ENCODE measurements at places on chromosomes 2 and 18.
A peak's percentile ranks its signal among the peaks of the same experiment; 100 is the strongest.

- DNase-seq = no peak
Observed at GRCh38 chr18:55402731-55403405, 185.1 kb downstream of the TCF4 start.

DNA sequence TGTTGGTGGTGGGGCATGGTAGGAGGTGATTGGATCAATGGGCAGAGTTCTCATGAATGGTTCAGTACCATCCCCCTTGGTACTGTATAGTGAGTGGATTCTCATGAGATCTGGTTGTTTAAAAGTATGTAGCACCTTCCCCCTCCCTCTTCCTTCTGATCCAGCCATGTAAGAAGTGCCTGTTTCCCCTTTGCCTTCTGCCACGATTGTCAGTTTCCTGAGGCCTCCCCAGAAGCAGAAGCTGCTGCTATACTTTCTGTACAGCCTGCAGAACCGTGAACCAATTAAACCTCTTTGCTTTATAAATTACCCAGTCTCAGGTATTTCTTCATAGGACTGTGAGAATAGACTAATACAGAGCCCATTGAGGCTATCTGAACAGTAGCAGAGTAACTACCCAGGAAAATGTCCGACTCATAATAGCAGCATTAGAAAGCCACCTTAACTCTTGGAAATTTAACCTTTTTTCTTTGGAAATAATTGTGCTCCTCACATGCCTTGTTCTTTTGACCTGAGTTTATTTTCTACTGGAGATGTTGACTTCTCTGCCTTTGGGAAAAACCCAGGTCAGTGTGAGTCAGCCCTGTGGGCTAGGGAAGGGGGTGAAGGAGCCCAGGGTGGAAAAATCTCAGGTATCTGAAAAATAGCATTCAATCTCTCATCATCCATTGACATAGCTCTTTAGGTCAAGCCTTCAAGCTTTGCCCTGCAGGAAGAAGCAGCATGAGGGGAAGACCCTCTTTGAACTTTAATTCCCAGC lies 18.1 kb downstream of the CYP1B1 start:
- peak; percentile 43 for DNase-seq

DNA sequence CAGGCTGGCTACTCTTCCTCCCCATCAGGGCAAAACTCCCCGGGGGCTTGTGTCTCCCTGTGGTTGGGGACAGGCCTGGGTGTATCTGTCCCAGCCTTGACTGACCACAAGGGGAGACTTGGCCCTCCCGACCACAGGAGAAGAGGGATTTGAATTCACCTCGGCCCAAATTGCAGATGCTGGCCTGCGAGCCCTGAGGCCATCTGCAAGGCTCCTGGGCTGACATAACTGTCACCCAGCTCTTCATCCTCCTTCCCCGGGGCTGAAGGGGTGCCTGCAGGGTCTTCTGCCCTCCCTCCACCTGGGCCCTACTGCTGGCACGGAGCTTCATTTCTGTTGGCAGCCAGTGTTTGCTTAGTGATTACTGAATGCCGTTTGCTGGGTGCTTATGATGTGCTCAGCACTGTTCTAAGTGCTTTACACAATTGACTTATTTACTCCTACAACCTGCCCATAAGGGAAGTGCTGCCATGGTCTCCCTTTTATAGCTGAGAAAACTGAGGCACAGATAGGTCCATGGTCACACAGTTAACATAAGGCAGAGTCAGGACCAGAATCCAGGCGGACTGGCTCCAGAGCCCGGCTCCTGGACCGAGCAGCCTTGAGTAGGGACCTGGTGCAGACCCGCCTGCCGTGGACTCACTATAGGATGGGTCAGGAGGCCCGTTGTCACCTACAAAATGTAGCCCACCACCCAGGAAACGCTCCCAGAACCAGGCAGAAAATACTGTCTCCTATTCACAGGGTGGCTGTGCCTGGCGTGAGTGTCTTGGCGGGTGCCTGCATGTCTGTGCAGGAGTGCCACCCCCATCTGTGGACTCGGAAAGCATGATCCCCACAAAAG lies 18.9 kb downstream of the STEAP3 start:
- DNase-seq = no peak

GRCh38 chr2:192029089-192029488 lies 165.6 kb downstream of the TMEFF2 start:
- no peak for DNase-seq

- DNase-seq = no peak
Observed at GRCh38 chr18:27685807-27686412, 491.0 kb downstream of the CDH2 start.

- DNase-seq = peak; percentile 89
Observed at GRCh38 chr2:152506843-152507242, 171.9 kb downstream of the FMNL2 start.

DNA sequence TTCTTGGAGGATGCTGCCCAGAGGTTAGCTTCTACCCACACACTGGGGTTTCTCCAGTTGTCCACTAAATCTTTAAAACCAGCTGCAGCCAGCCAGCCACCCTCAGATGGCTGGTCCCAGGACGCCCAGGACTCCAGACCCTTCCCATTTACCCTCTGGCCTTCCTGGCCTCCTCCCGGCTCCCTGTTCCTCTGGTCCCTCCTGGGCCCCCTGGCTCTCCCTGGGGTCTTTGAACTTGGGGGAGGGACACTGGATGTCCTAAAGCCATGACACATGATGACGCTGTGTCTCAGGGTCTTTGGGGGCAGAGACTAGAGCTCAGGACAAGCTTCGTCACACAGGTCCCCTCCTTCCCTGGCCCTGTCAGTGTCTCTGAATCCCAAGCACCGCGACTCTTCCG lies 201.1 kb upstream of the HDAC4 start:
- DNase-seq = no peak

DNA sequence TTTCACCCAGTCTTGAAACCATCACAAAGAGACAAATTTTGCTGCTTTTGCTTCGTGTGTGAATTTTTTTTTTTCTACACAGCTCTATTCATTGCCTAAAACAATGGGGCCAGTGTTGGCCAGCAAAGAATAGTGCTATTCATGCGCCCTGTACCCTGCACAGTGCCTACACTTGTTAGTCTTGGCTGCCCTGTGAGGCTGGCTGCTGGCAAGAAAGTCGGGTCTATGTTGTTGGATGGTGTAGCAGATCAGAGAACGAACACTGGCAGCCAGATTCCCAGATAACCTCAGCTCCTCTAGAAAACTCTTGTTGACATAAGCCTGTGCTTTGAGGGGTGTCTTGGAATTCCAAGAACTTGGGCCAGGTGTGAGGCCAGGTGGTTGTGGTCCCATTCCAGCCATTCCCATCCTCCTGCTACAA lies 455.7 kb upstream of the TCF4 start:
- no peak for DNase-seq

DNA sequence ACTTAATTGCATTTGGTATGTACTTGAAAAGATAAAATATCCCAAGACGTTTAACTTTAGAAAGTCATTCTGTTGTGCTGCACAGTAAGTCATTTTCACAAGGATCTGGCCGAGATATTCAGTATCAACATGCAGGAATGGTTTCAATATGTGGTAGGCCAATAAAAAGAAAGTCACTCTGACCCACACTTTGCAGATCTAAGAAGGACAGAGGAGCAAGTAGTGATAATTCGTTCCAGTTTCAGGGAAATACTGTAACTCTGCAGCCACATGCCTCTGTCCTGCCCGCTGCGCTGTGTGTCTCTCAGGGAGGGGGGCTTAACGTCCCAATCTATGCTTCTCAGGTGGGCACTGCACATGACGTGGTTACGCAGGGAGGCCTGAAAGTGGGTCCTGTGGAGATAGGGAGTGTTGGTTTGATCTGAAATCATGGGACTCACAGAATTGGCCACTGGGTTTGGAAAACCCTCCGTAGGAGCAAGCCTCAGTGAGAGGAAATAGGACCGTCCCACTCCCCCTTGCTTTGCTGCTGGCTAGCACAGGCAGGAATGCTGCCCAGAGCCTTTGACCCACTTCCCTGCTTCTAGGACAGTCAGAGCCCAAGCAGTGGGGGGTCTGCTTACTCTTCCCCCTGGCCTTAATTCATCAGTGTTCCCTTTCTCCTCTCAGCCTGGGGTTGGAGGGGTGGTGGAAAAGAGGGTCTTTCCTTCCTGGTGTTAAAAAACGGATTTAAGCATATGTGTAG lies 314.7 kb upstream of the SPRED2 start:
- DNase-seq = no peak

- DNase-seq = no peak
Observed at GRCh38 chr2:42040643-42041278, 7.1 kb upstream of the PKDCC start.
